SK-N-DZ (cell line): ENCODE measurements at places on chromosomes 12 and 14.

- no peak for DNase-seq
Observed at GRCh38 chr12:68154779-68155178, 4.8 kb downstream of the IFNG start.

DNA sequence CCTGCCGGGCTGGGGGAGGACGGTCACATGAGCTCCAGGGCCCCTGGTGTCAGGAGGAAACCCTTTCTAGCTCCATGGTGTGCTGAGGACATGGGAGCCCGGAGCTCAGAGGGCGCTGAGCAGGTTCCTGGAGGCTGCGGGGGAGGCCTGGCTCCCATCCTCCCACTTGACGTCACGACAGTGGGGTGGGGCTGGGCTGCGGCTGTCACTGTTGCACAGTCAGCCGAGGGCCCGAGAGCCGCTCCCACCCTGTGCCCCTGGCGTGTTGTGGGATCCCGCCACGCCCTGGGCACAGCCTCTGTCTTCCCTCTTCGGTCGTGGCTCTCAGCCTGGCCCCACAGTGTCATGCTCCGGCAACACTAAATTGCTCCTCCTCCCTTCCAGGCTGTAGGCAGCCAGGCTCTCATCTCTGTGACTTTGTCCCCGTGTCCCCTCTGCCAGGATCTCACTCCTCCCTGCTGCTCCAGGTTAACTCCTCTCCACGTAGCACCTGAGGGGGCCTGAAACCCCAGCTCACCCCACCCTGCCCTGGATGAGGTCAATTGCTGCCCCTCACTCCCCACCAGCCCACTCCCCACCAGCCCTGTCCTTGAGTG, 33.0 kb downstream of the BEGAIN start:
- peak; percentile 10 for DNase-seq

- no peak for DNase-seq
Observed at GRCh38 chr12:48586361-48586760, 16.5 kb upstream of the LALBA start.

GRCh38 chr12:2439332-2440100, 355.3 kb upstream of the FKBP4 start:
- DNase-seq, result no peak

DNA sequence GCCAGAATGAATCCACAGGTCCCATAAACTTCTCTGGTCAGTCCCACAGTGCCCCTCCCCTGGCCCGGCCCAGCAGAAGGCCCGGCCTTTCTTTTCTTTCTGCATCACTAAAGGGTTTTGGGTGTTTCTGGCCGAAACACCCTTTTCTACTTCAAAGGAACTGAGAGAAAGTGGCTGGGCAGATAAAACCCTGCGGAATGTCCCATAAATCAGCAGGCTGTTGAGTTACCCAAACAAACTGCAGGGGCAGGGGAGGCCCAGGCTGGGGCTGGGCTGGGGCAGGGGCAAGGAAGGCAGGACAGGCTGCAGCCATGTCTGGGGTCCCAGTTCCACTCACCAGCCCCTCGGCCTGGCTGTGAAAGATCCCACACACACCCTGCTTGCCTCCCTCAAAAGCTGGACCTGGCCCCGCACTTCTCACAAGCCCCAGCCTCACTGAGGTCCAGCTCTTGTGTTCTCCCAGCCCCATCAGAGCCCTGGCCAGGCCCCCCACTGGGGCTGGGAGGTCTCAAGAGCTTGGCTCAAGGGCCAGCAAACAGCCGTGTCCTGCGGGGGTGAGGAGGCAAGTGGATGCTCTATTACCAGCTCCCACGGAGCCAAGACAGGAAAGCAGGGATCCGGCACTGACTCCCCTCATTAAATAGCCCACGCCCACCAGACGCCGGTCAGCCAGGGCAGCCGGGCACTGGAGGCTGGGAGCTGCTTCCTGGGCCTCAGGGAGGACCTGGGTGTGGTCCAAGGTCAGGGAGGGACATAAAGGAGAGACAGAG, 41.9 kb downstream of the CCNK start:
- no peak for DNase-seq

- DNase-seq, result no peak
Observed at GRCh38 chr12:64736771-64737170, 22.4 kb downstream of the GNS start.

DNA sequence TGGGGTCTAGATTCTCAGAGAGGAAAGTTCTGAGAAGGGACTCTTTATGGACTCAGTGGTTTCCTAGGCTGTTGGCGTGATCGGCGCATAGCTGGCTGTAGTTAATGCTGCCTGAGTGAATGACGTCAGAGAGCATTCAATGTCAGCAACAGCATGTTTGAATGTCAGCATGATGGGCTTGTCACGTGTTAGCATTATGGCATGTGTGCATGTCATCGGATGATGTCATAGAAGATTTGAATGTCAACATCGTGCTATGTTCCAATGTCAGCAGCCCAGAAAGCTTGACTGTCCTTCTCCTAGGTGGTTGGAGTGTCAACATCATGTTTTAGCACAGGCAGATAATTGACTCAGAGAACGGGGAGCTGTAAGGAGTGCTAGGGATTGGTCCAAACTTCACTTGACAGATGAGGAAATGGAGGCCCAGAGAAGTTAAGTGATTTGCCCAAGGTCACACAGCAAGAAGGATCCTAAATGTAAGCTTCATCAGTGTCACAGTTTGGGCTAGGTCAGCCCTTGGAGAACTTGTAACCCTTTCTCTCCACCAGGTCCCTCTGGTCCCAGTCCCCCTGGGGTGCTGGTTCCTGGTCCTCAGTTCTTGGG, 45.5 kb downstream of the MVK start:
- no peak for DNase-seq

DNA sequence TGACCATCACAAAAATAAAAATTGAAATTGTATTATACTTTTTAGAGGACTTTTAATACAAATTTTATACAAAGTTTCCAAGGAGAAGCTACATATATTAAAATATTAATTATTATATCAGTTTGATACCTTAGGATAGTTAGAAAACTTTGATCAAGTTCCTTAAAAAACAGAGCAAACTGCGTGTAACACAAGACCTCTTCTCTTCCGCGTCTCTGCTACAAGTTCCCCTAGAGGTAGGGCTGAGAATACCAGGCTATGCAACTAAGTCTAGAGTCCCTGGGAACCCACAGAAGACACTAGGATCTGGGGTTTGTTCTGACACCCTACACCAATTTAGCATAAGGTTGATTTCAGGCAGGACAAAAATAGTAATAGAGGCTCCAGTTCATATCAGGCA, 319.0 kb downstream of the FOXG1 start:
- DNase-seq, result no peak
